ENCODE measurements at places on chromosomes 2 and 18.

- DNase-seq, result no peak
Measured at GRCh38 chr18:3305933-3306332, 44.0 kb downstream of the MYL12B start.

GRCh38 chr2:110998311-110998710, 122.4 kb upstream of the BCL2L11 start:
- DNase-seq, result no peak

DNA sequence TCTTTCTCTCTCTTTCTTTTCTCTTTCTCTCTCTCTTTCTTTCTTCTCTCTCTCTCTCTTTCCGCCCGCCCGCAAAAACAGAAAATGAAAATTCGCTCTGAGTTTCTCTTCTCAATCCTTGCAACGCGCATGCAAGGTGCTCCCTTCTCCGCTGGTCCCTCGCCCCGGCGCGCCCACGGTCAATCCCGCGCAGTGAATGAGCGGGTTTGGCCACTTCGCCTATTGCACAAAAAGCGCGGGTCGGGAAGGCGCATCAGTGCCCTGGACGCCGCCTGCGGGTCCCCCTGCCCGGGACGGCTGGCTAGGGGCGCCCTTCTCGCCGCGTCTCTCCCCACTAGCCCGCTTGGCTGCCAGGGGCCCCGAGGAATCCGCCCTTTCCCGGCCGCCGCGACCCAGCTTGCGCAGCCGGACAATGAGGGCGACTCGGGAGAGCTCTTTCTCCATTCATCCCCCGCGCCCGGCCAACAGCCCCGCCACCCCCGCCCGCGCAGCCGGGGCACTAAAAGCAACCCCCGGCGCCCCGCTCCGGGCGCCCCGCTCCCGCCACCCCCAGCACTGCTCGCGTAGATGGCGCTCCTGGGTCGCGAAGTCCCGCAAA, 706 bp downstream of the LAMA1 start:
- DNase-seq, result no peak

- no peak for DNase-seq
Measured at GRCh38 chr2:217804791-217805667, 197.8 kb downstream of the TNS1 start.

DNA sequence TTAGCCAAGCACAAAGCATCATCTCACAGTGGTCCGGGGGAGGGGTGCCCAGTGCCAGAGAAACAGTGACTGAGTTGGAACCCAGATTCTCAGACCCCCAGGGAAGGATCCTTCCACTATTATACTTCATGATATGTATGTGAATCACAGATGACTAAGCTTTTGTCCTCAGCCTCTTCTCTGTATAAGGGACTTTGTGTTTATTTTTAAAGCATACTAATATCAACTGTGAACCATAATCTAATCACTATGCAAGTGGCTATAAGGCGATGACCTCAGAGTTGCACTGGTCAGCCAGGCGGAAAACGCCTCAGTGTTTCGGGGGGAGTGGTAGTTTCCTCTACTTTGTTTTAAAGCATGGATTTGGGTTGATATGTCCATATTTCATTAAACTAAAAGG, 160.4 kb upstream of the TMEM200C start:
- no peak for DNase-seq

DNA sequence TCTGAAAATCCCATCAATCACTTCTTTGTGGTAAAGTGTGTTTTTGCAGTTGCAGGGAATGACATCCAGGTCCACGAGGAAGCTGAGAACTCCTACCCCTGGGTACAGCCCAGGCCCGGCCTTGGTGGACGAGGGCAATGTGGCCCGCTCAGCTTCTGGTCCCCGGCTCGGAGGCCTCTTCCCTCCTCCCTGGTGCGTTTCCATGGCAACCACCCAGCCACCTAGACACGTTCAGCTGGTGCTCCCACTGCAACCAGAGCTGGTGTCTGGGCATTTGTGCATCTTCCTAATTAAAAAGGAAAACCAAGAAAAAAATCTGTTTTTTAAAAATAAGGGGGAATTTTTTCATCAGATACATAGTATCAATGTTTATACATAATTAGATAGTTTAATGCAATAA, 603.6 kb upstream of the SALL3 start:
- no peak for DNase-seq

- DNase-seq, result no peak
Measured at GRCh38 chr18:35710581-35710980, 129.0 kb downstream of the GALNT1 start.

DNA sequence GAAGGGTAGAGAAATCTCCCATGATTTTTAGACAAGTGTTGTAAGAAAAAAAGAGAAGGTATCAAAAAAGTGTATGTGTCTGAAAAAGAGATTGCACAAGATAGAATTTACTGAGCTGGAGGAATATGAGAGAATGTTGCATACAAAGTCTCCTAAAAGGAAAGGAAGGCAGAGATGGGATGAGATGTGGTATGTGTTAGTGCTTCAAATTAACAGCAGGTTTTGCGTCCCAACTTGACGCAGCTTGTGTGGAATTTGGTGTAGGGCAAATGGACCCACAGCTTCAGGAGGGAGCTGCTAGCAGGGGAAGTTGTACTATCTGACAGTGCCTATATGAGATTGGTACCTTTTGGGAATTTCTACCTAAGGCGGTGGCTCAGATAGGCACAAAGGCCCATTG, 9.0 kb upstream of the RASGRP3 start:
- DNase-seq, result no peak

DNA sequence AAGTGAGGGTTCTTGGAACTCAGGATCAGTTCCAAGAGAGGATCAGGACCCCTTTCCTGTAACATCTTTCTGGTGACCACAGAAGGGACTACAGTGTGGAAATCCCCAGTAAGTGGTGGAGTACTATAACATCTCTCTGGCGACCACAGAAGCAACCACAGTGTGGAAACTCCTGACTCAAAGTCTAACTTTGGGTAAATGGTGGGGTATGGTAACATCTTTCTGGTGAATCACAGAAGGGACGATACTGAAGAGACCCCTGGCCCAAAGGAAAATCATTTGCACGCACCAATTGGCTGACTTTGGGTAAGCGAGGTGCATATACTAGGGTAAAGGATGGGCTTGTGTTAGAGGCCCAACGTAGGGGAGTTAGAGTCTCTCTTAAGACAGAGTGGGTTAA, 56.3 kb upstream of the GULP1 start:
- DNase-seq, result no peak

GRCh38 chr18:39500306-39500705, 1934.7 kb upstream of the CELF4 start:
- no peak for DNase-seq

DNA sequence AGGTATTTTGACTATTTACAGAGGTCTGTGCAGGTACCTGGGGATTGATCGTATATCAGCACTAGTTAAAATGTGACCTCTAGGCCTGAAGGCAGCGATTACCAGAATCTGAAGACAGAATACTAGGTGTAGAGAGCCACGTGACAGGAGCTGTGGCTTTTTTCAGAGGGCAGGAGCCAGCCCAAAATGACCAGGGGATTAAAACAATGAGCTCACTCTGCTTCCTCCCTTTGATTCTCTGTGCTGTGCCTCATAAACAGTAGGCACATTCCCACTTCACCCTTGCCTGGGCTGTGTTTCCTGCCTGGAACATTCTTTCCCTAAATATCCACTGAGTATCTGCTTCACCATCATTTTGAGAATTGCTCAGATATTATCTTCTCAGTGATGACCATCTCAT, 15.2 kb downstream of the ITGAV start:
- no peak for DNase-seq
